ENCODE measurements at places on chromosomes 5 and 9.

DNA sequence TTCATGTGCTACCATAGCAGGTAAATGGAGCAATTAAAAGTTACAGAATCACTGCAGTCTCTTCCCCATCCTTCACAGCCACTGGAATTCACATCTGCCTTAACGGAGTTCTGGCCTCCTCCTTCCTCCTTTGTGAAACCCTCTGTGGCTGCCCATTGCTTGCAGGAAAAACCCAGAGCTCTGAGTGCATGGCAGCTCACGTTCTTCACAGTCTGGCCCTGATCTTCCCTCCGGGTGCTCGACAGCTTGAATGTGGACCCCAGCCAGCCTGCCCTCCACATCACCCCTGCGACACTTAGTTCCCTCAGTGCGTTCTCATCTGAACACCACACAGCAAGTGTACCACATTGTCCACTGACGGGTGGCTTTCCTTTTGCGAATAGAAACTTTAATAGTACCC, 63.2 kb upstream of the RUFY1 start:
- no peak for DNase-seq

DNA sequence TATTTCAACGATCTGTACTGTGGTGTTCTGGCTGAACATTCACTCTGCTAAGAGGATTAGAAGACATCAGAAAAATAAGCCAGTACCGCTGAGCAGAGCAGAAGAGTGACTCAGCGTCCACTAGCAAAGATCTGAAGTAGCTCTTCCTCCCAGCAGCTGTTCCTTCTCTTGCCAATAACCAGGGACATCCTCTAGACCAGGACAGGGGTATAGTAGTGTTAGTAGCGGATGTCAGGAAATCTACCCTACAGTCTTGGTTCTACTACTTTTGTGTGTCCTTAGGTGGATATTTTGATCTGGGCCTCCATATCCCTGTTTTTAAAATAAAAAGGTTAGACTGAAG, 103.6 kb downstream of the TSSK1B start:
- DNase-seq: peak; percentile 3

GRCh38 chr5:121029536-121030245, 565.6 kb downstream of the PRR16 start:
- DNase-seq: no peak

DNA sequence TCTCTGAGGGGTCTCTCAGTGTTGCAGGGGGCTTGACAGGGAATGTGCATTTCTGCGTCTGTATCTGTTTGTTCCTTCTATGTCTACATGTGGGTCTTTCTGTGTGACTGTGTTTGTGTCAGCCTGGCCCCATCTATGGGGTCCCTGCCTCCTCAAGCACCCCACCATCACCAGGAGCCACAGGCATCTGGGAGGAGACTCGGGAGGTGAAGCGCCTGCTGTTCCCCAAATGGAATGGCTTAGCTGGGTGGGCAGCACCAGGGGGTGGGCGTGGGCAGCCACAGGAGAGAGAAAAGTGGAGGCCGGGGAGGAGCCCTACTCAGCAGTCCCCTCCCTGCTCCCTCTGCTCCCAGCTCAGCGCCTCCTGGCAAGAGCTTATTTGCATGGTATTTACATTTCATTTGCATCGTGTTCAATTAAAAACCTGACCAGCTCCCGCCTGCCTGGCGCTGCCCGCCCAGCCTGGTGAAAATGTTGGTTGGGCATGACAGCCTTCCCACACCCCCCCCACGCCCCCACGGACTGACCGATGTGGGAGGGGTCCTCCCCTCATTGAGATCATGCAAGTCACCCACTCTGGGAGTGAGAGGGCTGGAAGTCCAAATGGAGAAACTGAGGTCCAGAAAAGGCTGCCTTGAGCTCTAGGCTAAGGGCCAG, 50.5 kb downstream of the CXXC5 start:
- DNase-seq: peak; percentile 85

DNA sequence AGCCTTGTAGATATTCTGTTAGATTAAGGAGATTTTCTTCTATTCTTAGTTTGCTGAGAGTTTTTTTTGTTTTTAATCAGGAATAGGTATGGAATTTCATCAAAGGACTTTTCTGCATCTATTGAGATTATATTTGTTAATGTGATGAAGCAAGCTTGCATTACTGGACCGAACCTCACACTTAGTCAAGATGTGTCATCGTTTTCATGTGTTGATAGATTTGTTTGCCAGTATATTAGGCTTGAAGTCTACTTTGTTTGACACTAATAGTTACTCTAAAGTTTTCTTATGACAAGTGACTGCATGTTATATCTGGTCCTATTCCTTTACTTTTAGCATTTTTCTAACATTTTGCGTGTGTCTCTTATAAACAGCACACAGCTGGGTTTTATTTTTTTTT, 12.4 kb upstream of the HACD4 start:
- DNase-seq: no peak

DNA sequence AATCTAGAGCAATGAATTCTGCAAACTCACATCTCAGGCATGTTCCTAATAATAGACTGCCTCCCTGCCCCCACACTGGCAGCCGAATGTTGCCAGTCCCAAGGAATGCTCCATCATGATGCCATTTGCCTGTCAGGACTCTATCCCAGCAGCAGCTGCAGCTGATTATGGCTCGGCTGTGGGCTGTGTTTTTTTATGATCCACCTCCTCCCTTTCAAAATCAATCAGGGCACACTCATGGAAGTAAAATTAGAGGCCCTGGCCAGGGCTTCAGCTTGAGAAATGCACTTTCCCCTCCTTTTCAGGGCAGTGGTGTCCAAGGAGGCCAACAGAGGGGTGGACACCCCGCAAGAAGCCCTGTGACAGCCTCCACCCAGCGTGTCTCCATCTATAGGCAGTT, 176.7 kb upstream of the S1PR3 start:
- no peak for DNase-seq

Data from hematopoietic multipotent progenitor cell treated with erythropoietin and hydrocortisone succinate and interleukin-3 and kit ligand, for 6 days (in vitro differentiated cells).